Head of caudate nucleus (tissue), 42 donors: ENCODE measurements at places on chromosomes 6 and 20.

DNA sequence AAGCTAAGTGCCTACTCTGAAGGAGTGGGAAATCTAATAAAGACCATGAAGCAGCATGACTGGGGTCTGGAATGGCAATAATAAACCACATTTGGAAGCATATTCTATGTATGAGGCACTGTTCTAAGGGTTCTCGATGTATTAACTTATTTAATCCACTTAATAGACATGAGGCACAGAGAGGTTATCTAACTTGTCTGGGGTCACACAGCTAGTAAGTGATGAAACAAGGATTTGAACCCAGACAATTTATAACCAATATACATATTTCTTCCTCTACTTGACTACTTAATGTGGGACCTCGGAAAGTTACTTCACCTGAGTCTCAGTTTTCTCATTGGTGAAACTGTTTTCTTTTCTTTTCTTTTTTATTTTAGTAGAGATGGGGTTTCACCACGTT lies 131.3 kb downstream of the PDSS2 start:
- DNase-seq, result no peak

DNA sequence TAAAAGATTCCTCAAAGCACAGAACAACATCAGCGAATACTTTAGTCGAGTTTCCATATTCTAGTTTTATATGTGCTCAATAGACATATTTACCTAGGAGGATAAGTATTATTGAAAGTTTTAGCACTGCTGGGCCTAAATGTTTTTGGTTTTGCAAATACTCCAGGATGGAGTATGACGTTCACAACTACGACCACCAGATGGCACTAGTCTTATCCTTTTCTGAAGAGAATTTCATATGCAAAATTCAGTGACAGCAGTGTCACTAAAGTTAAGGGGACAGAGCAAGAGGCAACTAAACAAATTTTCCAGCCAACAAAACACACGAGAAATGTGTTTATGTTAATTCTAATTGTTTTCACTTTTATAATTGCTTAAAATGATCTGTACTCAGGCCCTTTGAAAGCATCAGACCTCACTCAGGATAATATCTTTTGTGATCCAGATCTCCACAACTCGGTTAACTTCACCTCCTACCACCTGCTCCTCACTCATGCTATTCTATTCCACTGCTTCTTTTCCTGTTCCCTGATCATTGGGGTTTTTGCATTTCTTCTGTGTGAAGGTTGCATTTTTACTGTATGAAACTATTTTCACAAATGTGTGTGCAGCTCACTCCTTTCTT lies 220.8 kb downstream of the TRDN start:
- DNase-seq, result peak; percentile 60

GRCh38 chr6:147507162-147508041 lies 1.1 kb upstream of the SAMD5 start:
- peak; percentile 45 for DNase-seq

- no peak for DNase-seq
Observed at GRCh38 chr6:16929809-16930208, 168.5 kb upstream of the ATXN1 start.

GRCh38 chr6:157841211-157841840 lies 18.3 kb downstream of the SNX9 start:
- no peak for DNase-seq

DNA sequence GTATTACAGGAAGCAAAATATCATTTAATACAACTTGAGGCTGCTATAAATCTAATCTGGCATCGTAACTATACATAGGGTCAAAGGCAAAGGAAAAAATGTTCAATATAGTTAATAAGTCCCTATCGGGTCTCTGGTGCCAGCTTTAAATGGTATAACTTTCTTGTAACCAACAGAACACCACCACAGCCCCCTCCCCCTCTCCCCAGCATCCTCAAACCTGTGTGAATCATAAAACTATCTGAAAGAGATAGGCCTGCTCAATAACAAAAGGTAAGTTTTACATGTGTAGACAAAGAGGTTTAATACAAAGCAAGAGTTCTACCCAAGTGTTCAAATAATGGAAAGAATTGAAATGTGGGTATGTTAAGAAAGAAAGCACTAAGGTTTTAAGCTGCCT lies 12.2 kb downstream of the SMLR1 start:
- no peak for DNase-seq

DNA sequence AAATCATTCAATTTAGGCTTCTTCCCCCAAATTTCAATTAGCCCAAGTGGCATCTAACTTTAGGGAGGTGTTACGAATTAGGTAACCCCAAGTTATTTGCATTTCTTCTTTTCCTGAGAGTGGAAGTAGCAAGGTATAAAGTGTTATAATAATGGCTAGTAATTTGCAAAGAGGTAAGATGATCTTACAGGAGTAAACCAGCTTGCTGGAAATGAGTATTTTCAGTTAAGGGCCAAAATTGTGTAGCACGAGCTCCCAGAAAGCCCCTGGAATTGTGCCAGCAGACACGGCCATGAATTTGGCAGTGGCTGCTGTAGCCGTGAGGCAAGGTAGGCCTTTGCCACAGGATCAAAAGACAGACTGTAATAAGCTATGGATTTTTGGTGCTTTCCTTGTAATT lies 38.0 kb downstream of the CITED2 start:
- DNase-seq, result peak; percentile 28

DNA sequence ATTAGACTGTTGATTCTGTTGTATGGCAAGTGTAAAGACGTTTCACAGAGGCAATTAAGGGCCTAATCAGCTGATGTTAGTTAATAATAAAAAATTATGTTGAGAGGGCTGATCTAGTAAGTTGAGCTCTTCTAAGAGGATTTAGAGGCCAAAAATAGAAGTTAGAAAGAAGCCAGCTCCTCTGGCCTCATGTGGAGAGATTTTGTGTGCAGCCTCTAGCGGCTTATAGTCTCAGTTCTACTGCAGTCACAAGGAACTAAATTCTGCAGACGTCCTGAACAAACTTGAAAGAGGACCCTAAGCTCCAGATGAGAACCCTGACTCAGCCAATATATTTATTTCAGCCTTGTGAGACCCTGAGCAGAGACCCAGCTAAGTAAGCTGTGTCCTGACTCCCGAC lies 498.6 kb downstream of the BTBD3 start:
- DNase-seq, result no peak

DNA sequence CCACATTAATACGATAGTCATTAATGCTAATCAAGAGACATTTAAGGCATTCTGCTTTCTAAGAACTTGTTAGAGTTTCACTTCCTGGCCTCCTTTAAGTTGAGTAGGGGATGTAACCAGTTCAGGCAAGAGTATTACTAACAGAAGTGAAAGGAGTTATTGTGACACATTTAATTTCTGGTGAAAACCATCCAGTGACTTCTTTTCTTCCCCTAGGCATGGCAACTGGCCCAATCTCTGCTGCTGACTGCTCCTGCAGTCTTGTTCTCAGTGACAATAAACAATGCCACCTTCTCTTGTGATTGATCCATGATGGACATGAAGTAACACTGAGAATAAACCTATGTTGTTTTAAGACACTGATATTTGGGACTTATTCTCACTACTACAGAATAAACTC lies 130.9 kb upstream of the DEFB112 start:
- DNase-seq, result no peak

GRCh38 chr20:6654513-6655252 lies 112.8 kb upstream of the BMP2 start:
- no peak for DNase-seq

DNA sequence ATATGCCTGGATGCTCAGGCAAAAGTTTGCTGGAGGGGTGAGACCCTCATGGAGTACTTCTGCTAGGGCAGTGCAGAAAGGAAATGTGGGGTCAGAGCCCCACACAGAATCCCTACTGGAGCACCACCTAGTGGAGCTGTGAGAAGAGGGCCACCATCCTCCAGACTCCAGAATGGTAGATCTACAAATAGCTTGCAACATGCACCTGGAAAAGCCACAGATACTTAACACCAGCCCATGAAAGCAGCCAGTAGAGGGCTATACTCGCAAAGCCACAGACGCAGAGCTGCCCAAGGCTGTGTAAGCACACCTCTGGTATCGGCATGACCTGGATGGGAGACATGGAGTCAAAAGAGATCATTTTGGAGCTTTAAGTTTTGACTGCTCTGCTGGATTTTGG lies 60.7 kb upstream of the GJE1 start:
- no peak for DNase-seq

DNA sequence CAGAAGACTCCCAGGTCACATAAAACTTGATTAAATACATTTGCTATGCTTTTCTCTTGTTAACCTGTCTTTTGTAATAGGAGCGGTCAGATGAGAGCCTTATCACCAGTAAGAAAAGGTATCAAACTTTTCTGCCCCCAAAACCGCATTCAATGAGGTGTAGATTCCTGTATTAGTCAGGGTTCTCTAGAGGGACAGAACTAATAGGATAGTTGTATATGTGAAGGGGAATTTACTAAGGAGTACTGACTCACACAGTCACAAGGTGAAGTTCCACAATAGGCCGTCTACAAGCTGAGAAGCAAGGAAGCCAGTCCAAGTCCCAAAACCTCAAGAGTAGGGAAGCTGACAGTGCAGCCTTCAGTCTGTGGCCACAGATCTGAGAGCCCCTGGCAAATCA lies 32.7 kb downstream of the PTPRK start:
- DNase-seq, result no peak

GRCh38 chr20:1333462-1334369 lies 4.8 kb upstream of the SDCBP2 start:
- DNase-seq, result peak; percentile 1

DNA sequence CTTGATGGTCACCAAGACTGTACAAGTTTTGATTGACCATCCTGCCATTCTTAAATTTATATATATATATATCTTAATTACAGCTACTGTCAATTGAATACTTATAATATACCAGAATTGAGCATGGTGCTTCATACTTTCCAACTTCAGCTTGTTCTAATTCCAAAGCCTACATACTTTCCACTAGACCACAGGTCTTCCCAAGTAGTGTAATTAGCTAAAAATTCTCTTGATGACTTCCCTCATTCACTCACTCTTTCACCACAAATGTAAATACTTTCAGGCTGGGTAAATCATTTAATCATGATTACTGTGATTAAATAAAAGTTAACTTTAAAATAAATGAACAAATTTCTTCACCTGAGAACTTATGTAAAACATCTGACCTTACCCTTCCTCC lies 3.4 kb downstream of the ASF1A start:
- DNase-seq, result no peak

DNA sequence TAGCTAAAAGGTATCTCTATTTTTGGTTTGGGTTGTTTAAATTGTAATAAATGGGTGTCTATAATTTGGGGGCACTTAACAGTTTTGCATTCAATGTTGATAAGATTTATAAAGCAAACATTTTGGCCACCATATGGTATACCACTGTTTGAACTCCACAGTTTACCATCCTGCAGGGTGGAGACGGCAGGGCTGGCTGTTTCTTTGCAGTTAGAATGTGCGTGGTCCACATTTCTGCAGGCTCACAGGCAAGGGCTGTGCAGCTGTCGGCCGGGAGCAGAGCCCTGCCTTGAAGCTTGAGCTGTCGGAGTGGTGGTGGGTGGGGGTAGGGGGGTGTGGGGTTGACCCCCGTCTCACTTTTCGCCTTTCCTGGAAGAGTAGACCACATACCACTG lies 135.9 kb downstream of the CDH4 start:
- DNase-seq, result no peak

- no peak for DNase-seq
Observed at GRCh38 chr6:12718015-12718414, 1.4 kb downstream of the PHACTR1 start.

DNA sequence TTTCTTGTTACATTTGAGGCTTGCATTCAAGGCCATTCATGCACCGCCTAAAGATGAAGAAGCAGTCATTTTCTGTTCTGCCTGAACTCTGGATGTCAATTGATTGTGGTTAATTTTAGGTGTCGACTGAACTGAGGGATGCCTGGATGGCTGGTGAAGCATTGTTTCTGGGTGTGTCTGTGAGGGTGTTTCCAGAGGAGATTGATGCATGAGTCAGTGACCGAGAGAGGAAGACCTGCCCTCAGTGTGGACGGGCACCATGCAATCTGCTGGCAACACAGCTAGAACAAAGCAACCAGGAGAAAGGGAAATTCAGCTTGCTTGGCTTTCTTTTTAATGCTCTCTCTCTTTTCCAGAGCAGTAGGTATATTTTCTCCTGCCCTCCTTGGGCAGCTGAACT lies 164.1 kb upstream of the ECI2 start:
- no peak for DNase-seq

GRCh38 chr6:15309611-15310283 lies 63.9 kb downstream of the JARID2 start:
- no peak for DNase-seq

DNA sequence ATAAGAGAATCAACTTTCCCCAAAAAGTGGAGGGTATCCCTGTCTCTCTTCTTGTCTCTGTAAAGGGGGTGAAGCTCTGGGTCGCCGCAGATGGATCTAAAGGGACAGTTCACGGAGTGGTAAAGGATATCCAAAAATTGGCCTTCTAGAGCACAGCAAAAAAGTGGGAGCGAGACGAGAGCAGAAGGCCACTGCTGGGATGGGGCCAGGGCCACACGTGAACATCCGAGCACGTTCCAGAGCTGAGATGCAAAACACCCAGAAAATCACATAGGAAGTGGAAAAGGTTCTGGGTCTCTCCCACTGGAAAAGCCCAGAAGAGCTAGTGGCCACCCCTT lies 837 bp downstream of the TRAM2 start:
- no peak for DNase-seq

GRCh38 chr6:169075915-169076654 lies 177.6 kb downstream of the THBS2 start:
- no peak for DNase-seq

DNA sequence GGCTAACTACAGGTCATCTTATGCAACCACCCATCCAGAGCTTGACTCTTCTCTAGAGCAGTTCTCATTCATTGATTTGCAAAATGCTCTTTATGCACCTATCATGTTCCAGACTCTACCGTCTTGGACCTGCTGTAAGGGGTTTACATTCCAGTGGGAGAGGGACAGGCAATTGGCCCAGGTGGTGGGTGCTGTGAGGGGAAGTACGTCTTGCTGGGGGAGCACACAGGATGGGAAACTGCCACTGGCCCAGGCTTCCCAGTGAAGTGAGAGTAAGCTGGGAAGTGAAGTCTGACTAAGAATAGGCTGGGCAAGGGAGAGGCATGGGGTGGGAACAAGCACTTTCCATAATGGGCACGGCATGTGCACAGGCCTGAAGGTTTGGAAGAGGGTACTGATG lies 13.8 kb downstream of the OLIG3 start:
- DNase-seq, result no peak

GRCh38 chr20:22796469-22797077 lies 212.2 kb upstream of the FOXA2 start:
- no peak for DNase-seq

- DNase-seq, result no peak
Observed at GRCh38 chr6:21881969-21882465, 288.5 kb downstream of the SOX4 start.

- no peak for DNase-seq
Observed at GRCh38 chr6:4872841-4873240, 96.6 kb downstream of the CDYL start.

DNA sequence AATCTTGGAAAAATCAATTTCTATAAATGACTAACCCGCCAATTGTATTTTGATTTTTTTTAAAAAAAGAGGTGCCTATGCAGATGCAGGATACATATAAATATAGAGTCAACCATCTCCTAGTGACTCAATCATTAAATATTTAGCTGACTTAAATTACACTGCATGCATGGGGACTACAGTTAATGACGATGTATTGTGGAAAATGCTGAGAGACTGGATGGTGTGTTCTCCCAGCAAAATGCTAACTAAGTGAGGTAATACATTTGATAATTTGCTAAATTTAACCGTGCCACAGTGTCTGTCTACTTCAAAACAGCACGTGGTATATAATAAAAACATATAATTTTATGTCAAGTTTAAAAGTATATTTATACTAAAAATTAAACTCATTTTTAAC lies 341.6 kb downstream of the PRKN start:
- no peak for DNase-seq
